ENCODE measurements at places on chromosomes 7 and 10.

GRCh38 chr7:108167460-108167859 lies 37.3 kb upstream of the LAMB4 start:
- DNase-seq, result no peak

DNA sequence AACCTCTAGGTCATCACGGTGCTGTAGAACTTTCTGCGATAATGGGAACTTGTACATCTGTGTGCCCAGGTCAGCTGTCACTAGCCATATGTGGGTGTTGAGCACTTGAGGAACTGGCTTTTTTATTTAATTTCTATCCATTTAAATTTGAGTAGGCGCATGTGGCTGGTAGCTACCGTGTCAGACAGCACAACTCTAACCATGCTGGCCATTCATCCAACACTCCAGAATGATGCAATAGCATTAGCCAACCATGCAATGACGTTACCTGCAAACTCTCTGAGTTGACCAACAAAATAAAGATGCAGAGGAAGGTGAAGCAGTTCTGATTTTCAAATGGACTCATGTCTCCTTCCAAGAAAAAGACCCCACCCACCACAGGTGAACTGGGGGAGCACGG lies 24.4 kb upstream of the CHST15 start:
- DNase-seq, result no peak

DNA sequence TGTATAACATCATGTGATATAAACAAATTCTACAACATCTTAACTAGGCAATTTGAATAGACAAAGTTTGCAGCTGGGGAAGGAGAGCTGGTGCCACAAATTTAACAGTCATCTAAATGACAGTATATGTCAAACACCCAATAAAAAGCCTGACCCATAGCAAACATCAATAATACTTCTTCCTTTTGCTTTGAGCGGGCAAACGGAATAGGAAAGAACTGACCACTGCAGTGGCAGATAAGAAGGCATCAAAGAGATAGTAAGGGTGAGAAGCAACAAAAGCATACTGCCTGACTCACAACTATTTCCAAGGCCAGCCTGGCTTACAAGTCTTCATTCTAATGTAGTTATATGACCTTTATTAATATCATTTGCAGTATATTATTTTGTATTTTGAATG lies 99.9 kb downstream of the LRRN3 start:
- no peak for DNase-seq

- no peak for DNase-seq
Observed at GRCh38 chr10:19683960-19684359, 132.3 kb upstream of the PLXDC2 start.

- DNase-seq, result no peak
Observed at GRCh38 chr7:85823396-85824080, 636.7 kb upstream of the SEMA3D start.

DNA sequence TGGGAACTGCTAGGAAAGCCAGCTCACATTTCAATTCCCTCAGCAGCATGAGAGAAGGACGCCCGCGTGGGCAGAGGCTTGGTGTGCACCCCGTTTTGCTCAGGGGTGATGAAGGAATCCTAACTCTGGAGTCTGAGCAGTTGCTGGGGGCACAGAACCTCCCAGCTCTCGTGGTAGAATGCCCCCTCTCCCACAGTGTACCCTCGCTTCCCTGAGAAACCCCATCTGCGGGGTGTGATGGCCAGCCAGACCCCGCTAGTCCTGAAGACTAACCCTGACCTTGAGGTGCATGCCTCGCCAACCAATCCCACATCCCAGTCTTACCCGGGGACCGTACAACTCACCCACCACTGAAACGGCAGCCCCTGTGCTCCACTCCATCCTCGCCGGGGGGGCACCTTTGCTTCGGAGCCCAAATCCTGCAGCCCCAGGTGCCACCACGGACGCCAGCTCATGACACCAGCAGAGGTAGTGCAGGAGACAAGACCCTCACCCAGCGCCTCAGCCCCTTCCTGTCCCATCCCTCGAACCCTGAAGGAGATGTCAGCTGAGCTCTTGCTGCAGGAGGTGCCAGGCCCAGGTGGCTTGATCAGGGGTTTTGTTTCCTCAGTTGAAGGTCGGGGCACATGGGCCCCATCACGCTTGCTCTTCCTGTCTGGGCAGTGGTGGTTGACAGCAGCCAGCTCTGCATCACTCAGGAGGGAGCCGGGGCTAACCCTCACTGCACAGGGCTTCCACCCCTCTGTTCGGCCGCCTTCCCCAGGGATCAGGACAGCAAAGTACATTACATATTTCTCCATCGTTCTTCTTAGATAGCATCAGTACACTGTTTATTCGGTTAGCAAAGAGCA lies 236.5 kb downstream of the MGMT start:
- no peak for DNase-seq

GRCh38 chr7:2558629-2559282 lies at the start of gene IQCE:
IQCE (plus strand) TSS chr7:2558979; CDS start chr7:2559182, 203 bp downstream.
- DNase-seq, result peak; percentile 86

DNA sequence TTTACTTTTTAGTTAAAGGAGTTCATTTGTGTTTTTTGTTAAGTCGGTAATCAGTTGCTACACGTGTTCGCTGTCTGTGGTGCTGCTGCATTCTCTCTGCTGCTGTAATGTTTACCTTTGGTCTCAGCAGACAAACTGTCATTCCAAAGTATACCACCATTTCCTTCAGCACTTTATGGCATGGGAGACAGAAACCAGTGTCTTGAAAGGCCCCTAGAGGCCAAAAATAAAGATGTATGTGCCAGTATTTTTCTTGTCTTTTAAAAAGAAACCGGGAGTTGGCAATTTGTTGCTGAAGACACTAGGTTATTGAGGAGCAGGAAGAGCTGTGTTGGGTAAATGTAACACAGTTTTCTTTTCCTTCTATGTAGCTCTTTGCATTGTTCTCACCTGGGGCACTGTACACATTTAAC lies 24.1 kb downstream of the ZNF92 start:
- DNase-seq, result no peak

- DNase-seq, result no peak
Observed at GRCh38 chr10:114256822-114257221, 17.8 kb downstream of the VWA2 start.

DNA sequence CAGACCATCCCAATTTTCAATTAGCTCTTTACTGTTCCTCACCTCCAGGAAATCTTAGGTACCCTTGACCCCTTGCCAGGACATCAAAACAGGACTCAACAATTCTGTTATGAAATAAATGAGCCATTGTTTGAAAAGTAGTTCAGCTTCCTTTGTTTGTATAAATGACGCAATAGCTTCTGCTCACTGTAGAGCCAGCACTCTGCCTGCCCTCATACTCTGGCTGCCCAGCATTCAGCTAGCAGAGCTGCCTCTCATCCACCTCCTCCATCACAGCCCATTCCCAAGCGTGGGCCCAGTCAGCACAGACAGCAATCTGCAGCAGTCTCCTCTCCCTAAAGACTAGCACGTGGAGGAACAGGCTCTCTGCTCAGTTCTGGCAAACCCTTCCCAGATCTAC lies 478.6 kb downstream of the GRID1 start:
- peak; percentile 78 for DNase-seq

GRCh38 chr7:156611014-156612010 lies 29.3 kb upstream of the RNF32 start:
- DNase-seq, result no peak

DNA sequence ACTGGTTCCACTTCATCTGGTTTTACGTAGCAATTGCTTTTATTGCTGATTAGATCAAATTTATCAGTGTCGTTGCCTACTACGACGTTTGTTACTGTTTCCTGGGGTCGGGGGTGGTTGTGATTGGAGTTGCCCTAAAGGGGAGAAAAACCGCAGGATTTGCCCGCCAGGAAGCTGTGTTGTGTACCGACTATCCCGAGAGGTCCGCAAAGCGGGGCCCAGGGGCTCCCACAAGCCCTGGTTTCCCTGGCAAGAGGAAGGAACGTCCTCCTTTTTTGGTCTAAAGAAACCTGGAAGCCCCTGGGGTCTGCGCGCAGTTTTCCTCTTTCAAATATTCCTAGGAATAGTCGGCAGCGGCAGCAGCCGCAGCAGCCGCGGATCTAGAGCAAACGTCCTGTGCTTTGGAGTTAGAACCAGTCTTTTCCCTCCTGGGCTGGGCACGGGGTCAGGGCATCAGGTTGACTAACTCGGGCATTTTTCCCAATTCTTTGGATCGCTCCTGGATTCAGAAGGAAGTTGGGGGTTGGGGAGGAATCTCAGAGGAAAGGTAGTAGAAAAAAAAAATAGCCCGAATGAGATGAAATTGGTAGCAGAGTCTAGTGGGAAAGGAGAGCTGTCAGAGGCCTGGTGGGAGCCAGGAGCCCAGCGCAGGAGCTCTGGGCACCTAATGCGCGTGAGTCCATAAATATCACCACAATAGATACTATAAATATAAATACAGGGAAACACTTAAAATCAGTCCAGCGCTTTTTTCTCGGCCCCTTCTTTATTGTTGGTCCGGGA lies 4.6 kb downstream of the VAX1 start:
- DNase-seq, result no peak

DNA sequence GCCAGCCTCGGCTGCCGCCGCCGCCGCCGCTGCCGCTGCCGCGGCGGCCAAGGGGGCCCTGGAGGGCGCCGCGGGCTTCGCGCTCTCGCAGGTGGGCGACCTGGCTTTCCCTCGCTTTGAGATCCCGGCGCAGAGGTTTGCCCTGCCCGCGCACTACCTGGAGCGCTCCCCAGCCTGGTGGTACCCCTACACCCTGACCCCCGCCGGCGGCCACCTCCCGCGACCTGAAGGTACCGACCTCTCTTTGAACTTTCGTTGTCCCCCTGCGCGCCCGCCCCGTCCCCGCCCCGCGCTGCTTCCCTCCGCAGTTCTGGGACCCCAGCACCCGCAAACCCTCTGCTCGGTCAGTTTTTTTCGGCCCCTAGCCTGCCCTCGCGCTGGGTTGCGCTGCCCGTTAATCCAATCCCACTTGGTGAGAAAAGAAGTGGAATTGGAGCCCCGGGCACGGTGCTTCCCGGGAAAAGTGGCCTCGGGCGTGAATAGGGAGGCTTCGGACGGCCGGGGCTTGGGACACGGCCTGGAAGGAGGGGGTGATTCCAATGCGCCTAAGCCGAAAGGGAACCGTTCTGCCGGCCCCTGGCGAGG lies 543 bp downstream of the HMX3 start:
- DNase-seq, result no peak

DNA sequence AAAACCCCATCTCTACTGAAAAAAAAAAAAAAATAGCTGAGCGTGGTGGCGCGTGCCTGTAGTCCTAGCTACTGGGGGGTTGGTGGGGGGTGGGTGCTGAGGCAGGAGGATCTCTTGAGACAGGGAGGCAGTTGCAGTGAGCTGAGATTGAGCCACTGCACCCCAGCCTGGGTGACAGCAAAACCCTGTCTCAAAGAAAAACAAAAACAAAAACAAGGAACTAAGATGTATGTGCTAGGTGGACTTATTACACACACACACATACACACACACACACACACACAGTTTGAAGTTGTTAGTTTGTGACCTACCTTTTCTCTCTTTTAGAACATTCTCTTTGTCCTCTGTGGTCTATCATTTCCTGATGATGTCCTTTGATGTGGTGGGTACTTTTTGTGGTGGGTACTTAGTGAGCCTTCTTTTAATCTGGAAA lies 53.5 kb downstream of the EXOC6 start:
- DNase-seq, result no peak

- DNase-seq, result no peak
Observed at GRCh38 chr7:110870926-110871325, 220.0 kb upstream of the LRRN3 start.

- no peak for DNase-seq
Observed at GRCh38 chr10:6528198-6528950, 51.7 kb downstream of the PRKCQ start.
